ENCODE measurements at places on chromosomes 3 and 15.

- DNase-seq, result no peak
Measured at GRCh38 chr15:23690015-23690414, 2.9 kb upstream of the NDN start.

- DNase-seq, result no peak
Measured at GRCh38 chr3:8604006-8604405, 40.6 kb downstream of the SSUH2 start.

DNA sequence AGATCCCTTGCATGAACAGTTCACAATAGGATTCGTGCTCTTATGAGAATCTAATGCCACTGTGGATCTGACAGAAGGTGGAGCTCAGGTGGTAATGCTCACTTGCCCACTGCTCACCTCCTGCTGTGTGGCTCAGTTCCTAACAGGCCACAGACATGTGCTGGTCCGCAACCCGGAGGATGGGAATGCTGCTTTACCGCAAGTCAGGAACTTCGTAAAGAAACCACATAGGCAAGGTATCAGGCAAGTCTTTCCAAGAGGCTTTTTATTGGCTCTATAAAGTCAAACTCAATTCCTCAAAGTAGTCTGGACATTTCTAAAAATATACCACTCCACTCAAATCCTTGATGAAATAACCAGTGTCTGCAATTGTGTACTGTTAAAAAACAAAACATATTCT is 56.1 kb downstream of the OSTN start:
- DNase-seq, result no peak

DNA sequence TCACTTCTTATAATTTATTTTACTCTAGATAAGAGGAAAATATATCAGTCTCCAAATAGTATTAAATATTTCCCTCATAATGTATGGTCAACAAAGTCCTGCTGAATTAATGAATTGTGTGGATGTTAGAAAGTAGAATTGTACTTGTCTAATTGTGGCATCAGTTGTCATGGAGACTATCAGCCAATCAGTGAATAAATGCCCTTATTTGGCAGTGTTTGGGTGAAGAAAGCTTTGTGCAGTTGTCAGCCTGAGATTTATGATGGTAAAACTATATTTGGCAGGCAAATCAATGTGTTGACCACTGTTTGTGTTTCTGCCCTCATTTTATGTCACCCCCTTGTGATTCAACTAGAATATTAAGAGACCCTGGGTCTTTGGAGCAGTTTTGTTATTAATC is 293.6 kb upstream of the MDFIC2 start:
- no peak for DNase-seq

DNA sequence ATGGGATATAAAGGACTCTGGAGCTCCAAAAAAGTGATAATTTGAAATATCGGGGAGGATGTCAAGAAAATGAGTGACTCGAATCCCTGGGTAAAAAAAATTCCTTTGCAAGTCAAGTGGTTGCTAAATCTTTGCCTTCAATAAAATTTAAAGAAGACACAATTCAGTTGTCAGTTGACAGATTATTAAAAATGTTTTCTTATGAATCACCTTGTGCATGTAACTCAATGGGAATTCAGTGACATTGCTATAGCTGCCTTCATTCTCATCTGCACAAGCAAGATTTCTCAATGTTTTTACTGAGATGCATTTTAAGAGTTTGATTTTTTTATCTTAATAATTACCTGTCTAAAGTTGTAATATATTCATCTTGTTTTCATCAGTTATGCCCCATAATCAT is 264.0 kb upstream of the IL12A start:
- DNase-seq, result no peak

GRCh38 chr3:129014148-129014547 is 13.0 kb downstream of the EFCC1 start:
- no peak for DNase-seq

DNA sequence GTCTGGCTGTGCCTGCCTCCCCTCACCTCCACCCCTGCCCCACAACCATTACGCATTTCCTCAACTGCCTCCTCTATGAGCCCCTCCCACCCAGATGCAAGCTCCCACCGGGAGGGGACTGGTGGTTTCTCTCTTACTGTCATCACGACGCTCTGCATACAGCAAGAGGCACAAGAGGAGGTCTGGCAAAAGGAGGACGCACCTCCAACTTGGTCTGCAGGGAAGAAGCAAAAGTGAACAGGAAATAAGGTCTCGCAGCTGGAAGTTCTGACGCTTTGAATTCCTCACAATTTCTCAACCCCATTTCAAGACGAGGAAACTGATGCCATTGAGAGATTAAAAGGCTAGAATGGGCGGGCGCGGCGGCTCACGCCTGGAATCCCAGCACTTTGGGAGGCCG is 42.3 kb upstream of the MUC4 start:
- no peak for DNase-seq

DNA sequence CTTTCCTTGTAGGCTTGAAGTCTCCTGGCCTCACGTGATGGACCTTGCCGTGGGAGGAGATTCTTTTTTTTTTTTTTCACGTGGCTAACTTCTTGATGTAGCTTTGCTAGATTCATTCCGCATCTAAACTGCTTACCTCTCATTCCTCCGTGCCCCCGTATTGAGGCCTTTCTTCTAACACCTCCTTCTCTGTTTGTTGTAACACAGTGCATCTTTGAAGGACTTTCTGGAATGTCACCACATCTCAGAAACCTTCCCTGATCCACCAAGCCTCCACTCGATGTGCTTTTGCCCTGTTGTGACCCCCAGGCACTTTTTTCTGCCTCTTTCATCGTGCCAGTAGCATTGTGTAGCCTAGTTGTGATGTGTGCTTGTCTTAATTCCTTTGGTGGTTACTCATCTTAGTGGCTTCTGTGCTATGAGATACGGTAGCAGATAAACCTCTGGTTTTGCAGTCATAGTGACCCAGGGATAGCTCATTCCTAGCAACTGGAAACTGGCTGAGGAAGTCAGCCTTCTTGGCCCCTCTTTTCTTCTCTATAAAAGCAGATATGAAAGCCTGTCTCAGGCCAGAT is 1.6 kb upstream of the BNC1 start:
- no peak for DNase-seq

GRCh38 chr15:84824260-84825007 is 7.3 kb downstream of the ALPK3 start:
- DNase-seq, result no peak

DNA sequence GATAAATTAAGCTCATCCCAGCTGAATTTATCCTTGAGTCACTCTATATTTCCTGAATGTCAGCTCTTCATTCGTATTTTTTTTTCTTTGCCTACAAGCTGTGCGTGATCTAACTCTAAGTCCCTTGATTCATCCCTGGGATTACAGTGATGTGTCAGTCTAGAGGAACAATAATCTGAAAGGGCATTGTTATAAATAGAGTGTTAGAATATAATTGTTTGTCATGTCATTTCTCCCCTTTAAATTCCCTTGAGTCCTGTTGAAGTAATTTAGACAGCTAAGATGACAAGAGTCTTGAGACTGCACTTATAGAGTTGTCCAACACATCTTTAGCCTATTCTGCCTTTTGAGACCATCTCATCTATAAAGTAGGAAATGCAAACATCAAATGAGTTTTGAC is 621.8 kb downstream of the ZIC1 start:
- DNase-seq, result no peak

- no peak for DNase-seq
Measured at GRCh38 chr15:29091666-29092065, 178.0 kb downstream of the NSMCE3 start.

- DNase-seq, result no peak
Measured at GRCh38 chr3:121914081-121914998, 20.1 kb downstream of the SLC15A2 start.

GRCh38 chr3:133381346-133382109 is 18.3 kb upstream of the BFSP2 start:
- no peak for DNase-seq

DNA sequence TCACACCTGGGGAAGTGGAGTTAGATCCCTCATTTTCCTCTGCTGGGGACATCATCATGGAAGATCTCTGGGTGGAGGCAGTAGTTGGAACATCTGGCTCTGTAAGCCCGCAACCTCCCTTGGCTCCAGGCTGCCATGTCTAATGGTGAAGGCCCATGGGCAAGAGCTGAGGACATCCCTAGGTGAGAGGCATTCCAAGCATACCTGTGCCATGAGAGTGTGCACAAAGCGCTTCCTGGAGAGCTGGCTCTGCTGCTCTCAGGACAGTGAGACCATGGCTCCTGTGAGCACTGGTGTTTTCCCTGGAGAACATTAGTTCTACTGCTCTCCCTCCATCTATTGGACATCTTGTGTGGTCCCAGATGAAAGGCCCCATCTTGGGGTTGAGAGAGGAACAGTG is 7.7 kb downstream of the MAPKAPK3 start:
- DNase-seq, result no peak

- DNase-seq, result no peak
Measured at GRCh38 chr3:119990888-119991287, 103.4 kb downstream of the GSK3B start.

DNA sequence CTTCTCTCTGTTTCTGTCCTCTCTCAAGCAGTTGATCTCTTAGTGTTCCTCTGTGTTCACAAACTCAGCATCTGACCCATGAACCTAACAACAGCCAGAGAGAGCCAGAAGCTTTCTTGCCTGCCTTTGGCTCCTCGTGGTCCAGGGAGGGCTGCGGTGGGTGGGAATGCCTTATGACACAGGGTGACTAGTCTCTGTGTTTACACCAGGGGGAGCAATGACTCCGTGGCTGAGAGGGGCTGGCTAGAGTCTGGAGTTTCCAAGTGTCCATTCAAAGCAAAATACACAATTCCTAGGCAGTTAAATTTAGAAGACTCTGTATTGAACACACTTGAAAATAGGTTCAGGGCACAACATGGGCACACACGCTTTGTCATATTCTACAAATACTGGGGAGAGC is 370.0 kb upstream of the FRG2C start:
- peak; percentile 1 for DNase-seq

DNA sequence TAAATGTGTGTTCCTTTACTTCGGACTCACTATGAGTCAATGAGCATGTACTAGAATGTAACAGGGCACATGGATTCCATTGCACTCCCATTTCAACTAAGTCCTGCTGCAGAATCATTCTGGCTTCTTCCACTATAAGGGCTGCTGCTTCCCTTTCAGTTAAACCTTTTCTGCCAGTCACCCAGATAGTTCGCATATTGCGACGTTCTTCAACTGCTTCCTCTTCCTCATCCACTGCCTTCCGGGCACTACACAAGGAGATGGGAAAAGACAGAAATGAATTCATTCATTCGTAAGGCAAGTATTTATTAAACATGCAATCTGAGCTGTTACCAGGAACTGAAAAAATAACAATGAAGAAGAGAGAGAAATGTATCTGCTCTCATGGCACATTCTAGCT is 55.6 kb downstream of the POLQ start:
- DNase-seq, result no peak

DNA sequence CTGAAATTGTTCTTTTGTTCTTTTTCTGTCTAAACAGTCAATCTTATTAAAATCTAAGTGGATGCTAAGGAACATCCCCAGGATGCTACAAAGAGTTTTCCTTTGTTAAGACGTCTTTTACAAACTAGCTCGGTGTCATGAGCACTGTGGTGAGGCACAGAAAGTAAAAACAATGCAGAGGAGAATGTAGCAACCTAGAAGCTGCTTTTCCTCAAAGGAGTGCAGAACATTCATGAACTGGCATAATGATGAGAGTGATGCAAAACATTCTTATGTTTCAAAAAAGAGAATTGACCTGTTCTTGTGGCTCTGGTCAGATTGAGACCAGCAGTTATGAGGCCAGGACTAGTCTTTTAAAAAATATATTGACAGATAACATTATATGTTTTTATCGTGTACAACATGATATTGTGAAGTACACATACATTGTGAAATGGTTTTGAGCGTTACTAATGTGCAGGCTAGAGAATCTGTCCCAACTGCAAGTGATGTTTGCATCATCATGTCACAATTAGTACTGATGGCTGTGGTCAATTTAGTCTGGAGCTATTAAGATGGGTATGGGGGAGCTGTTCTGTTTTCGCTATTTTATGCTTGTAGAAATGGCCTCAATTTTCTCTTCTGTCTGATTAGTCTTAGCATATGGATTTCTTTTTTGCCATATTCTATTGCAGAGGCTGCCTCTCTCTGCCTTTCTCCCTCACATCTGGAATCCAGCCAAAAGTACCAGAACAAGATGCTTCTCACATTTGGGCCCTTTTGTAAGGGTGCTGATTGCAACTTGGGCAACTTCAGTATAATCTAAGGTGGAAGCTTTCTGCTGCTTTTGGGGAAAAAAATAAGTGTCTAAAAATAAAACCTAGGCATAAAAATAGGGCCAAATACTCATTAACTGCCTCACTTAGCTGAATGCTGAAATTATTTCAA is 50.2 kb downstream of the HHLA2 start:
- no peak for DNase-seq

DNA sequence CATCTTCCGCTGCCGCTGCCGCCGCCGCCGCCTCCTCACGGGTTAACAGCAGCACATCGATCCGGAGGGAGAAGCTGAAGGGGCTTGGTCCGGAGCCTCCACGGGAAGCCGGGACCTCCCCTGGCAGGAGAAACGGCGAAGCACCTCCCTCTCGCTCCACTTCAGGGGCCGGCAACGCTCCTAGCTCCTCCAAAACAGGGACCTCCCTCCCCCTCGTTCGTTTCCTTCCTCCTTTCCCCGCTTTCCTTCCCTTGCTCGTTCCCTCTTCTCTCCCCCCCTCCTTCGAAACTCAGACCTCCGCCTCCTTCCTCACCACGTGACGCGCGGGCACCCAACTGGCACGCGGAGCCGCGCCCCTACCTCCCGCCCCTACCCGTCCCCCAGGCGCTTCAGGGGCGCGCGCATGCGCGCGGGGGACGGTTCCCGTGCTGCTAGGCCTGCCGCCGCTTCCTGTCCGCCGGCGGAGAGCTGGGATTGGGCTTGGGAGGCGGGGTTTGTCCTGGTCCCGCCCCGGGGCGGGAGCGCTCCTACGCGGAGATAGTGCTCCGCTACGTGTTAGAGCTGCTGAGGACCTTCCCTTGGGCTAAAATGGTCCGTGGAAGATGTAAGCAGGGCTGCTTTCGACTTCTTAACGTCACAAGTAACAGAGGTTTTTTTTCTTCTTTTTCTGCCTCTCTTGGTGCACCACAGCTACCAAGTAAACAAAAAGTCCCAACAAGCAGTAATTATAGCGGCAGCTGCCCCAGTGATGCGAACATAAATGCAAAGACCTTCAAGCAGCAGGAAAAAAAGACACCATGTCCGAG is at the start of gene ADAM10:
ADAM10 (minus strand) TSS at position 176 of the 806 bp plus-strand sequence; CDS start at position 3, 173 bp downstream.
- DNase-seq, result peak; percentile 99

- no peak for DNase-seq
Measured at GRCh38 chr15:38853608-38854007, 289.0 kb upstream of the RASGRP1 start.

GRCh38 chr3:169172535-169172934 is 491.0 kb downstream of the MECOM start:
- no peak for DNase-seq

GRCh38 chr3:182325213-182325950 is 467.9 kb upstream of the ATP11B start:
- no peak for DNase-seq

- no peak for DNase-seq
Measured at GRCh38 chr3:3778641-3779270, 20.5 kb upstream of the LRRN1 start.

DNA sequence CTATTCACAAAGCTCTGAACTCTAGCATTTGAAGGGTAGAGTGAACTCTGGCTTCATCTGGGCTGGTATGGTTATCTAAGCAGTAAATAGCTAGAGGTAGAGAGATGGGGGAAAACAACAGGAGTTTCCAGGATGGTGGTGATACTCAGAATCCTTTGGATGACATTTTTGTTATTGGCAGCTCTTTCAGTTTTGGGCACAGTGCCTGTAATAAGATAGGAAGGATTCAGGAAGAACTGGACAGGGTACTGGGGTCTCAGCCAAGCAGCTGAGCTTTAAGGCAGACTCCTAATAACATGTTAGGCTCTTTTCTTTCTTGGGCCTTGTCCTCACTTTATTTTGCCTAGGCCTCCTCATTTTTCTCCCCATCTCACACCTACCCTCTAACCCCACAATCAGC is 338.5 kb downstream of the CADM2 start:
- no peak for DNase-seq
